Central memory CD4-positive, alpha-beta T cell (primary cell): ENCODE measurements at places on chromosomes 11 and 22.

GRCh38 chr22:35322126-35322525, 22.4 kb downstream of the TOM1 start:
- DNase-seq, result no peak

DNA sequence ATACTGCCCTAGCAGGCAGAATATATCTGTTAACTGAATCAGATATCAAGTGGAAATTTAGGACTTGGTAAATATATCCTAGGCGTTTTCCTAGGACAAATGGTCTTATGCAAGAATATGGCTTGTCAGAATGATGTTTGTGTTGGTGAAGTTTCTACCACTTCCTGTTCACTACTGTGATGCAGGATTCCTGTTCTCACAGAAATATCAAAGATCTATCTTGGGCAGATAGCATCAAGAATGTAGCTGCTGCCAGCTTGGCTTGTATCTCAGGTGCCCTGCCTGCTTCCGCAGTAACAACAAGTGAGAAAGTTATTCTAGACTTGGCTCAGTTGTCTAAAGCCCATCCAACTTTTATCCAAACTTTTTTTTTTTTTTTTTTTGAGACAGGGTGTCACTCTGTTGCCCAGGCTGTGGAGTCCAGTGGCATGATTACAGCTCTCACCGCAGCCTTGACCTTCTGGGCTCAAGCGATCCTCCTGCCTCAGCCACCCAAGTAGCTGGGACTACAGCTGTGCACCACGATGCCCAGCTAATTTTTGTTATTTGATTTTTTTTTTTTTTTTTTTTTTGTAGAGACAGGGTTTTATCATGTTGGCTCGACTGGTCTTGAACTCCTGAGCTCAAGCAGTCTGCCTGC, 61.3 kb downstream of the PPME1 start:
- DNase-seq, result peak; percentile 48

- no peak for DNase-seq
These were observed 67.1 kb downstream of the GRIK4 start for GRCh38 chr11:120578596-120579154.

GRCh38 chr22:46010207-46010867, 33.4 kb upstream of the WNT7B start:
- no peak for DNase-seq

DNA sequence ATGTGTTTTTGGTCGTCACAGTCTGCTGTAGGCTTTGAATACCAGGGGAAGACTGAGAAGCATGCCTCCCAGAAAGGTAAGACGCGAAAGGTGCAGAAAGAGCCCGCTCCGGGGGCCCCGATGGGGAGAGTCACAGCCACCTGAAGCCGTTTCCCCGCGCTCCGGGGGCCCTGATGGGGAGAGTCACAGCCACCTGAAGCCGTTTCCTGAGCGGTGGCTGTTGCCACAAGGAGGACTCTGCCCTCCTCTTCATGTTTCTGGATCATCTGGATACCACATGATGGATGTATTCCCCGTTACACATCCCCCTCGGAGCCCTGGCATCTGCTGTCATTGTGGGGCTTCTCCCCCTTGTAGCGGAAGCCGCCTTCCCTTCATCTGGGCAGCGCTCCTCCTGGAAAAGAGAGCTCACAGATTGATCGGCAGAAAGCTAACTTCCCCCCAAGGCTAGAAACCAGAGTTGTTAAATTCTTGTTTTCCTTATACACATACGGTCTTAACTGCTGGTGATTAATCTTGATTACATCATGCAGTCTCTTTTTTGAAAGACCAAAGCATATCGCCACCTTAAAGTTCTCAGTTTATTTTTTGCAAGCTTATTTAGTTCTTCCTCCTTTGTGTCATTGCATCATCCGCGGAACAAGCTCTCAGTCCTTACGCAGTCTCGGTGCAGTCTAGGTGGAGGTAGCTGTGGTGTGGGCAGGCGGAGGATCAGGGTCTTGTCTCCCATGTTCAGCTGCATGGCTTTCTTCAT, 17.5 kb downstream of the CTTN start:
- DNase-seq, result no peak

DNA sequence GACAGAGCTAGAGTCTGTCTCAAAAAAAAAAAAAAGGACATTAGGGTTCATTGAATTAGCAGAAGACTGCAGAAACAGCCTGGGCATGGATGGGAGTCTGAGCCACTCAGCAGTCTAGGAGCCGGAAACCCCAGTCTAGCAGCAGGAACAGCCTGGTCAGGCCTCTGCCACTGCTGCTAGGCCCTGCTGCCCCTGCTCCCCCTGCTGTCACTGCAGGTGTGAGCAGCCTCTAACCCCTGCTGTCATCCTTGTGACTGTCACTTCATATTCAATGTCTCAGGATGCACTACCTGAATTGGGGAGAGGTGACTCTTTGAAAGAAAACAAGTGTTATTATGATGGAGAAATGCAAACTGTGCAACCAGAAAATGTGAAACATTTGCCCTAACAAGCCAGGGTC, 7.0 kb upstream of the DDX17 start:
- peak; percentile 20 for DNase-seq

- DNase-seq, result no peak
These were observed 87.5 kb upstream of the RCN1 start for GRCh38 chr11:32003335-32003734.

GRCh38 chr11:11467312-11467711, 114.3 kb upstream of the CSNK2A3 start:
- DNase-seq, result no peak

DNA sequence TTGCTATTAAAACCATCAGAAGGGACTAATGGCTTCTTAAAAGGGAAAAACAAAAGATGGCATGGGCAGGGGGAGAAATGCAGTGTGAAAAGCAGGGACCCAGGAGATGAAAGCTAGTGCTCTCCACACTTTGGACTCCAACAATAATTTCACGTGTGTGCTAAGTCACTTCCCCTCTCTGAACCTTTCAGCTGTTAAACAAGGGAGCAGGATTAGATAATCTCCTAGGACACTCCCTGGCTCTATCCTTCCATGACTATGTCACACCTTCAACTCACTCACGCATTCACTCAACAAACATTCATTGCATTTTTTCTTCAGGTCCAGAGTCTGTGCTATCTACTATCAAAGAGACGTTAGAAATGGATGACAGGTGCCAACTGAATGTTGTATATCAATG, 88.7 kb downstream of the SYN3 start:
- DNase-seq, result no peak

DNA sequence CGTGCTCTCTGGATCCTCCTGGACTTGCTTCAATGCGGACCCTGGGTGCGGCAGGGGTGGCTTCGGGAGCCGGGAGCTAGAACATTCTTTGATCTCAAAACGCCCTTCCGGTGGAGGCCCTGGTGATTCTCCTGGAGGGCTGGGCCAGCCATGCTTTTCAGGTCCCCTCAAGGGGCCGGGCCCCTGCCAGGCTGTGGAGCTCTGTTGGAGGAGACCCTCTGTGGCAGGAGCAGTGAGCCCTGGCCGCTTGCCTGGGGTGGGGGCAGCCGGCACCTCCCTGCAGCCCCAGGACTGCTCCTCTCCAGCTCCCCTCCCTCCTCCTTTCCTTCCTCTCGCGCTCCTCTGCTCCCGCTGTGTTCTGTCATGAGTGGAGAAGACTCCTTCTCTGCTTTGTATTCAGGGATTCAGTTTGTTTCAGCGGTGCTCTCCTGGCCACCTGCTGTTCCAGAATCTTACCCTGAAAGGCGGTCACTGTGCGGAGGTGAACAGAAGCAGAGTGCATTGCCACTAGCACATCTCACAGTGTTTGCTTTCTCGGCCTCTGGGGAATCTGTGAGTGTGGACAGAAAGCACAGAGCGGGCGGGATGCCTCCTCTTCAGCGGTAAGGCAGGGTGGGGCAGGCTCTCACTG, 289.1 kb downstream of the TBC1D22A start:
- no peak for DNase-seq

DNA sequence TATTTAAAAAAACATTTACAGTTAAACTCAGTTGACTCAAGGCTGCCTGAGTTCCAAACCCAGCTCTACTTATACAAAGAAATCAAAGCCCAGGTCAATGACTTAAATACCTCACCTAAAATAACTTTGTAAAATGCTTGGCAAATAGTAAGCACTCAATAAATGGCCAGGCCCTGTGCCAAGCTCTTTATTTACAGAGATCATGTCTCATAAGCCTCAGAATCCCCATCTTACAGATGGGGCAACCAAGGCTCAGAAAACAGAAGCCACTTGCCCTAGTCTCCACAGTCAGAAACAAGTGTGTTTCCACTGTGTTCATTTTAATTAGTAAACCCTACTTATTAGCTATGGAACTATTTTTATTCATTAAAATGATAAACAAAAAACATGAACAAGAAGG, 30.5 kb upstream of the TTC28 start:
- DNase-seq, result no peak
